ENCODE measurements at places on chromosomes 6 and 20.

DNA sequence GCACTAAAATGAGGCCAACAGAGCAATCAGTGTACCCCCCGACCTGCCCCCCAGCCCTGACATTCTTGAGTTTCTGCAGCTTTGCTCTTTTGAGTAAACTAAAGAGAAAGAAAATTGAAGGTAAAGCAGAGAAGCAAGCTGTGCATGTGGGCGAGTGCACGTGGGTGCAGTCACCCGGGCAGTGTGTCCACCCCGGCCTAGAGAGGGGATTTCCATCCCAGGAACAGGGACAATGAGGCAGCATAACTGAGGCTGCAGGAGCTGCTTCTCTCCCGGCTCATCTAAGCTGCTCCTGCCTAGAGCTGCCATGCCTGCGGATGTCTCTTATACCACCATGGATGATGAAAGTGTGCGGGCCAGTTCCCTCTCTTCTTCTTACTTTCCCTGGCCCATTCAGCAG, 16.8 kb downstream of the CASS4 start:
- no peak for DNase-seq

- peak; percentile 95 for DNase-seq
Measured at GRCh38 chr20:51639206-51639832, 96.8 kb upstream of the NFATC2 start.

GRCh38 chr20:49583669-49584417, 15.9 kb upstream of the PTGIS start:
- peak; percentile 62 for DNase-seq

DNA sequence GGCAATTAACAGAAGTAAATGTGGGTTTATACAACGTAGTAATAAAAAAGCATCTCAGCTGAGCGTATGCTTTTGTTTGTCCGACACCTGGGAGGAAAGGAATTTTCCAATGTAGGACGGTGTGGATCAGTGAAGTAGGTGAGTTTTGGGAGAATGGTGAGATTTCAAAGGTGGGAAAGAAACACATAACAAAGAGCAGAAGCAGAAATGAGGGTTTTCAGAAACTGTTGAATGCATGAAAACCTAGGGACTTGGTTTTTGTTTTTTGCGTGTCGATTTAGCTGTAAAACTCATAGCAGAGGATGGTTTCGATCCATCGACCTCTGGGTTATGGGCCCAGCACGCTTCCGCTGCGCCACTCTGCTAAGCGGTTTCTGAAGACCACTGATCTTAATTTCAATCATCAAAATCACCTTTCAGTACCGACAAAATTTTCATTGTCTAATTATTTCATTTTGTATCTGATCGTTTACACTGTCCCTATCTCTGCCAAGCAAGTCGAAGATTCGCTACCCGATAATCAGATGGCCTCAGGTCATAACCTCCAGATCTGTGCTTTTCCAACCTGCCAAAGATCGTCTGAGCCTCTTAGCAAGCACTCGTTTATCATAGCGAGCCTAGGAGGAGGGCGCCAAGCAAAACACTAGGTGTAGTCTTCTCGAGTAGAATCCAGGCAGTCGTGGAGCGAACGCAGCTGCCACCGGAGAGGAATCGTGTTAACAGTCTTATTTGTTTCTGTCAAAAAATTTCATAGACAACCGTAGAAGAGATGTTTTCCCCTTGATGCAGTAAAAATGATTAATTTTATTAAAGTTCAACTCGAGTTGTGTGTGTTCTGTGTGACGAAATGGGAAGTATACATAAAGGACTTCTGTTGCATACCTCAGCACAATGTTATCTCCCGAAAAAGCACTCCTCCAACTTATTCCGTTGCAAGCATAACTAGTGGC, 20.9 kb upstream of the POM121L2 start:
- no peak for DNase-seq

DNA sequence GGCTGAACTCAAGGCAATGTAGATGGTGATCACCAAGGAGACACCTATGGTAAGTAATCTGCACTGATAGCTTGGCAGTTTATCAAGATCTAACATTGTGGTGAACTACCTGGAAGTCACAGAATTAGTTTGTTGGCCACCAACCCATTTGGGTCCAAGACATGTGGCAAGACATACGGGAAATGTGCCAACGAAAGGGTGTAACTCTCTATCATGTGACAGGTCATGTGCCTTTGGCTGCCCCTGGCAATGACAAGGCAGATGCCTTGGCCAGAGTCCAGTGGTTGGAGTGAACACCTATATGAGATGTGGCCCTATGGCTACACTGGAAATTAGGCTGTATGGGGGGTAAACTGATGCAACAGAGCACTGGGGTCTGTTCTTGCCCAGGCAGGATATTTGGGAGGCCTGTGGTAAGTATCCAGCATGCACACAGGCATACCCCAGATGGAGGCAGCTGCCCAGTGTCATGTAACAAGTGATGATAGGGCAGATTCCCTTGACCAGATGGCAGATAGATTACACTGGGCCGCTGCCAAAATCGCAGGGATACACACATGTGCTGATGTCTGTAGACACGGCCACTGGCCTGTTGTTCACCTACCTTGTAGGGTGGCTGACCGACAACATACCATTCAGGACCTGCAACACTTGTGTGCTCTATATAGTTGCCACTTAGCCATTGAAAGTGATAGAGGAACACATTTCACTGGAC, 35.5 kb upstream of the HSF2 start:
- DNase-seq, result no peak

GRCh38 chr6:31888276-31889258, 8.9 kb downstream of the EHMT2 start:
- peak; percentile 25 for DNase-seq

DNA sequence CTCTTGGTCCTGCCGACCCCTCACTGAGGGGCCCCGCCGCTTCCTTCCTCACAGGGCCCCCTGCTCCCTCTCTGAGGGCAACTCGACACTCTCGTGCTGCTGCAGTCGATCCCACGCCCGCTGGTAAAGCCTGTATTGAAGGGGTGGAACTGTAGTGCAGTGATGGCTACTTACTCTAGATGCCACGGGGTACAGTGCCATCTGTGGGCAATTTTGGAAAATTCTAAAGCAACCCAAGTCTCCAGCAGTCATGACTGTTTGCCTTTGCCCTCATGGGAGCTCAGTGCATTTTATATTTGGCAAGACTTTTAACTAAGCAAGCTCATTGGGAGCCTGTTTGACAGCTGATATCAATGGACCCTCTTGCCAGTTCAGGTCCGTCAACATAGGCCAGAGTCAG, 6.5 kb upstream of the C6orf136 start:
- no peak for DNase-seq

DNA sequence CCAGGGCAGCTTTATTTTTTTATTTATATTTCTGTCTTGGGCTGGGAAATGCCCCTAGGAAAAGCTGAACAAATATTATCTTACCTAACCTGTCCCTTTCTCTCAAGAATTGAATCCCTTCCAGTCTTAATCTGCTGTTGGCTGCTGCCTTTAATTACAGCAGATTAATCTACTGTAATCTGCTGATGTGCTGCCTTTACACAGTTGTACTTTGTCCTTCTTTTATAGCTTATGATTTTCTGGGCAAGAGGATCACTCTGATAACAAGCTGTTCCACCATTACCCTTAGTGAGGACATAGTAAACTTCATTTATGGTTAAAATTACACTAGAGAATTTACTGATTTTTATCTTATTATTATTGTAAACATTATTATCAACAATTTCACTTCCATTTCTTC, 234.5 kb upstream of the MAN1A1 start:
- DNase-seq, result no peak

DNA sequence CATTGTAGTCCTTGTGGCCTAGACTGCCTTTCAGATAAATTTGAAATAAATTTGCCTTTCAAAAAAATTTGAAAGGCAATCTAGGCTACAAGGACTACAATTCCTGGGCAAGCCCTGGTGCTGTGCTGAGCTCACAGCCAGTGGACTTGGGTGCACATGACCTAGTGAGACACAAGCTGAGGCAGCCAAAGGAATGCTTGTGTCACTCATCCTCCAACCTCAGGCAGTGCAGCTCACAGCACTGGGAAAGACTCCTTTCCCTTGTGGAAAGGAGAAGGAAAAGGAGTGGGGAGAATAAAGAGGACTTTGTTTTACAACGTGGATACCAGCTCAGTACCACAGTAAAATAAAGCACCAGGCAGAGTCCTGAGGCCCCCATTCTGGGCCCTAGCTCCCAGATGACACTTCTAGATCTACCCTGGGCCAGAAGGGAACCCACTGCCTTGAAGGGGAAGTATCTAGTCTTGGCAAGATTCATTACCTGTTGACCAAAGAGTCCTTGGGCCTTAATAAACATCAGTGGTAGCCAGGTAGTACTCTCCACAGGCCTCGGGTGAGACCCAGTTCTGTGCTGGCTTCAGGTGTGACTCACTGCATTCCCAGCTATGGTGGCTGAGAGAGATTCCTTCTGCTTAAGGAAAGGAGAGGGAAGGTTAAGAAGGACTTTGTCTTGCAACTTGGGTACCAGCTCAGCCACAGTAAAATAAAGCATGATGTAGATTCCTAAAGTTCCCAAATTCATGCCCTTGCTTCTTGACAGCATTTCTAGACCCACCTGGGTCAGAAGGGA, 659.7 kb upstream of the FLRT3 start:
- DNase-seq, result no peak

DNA sequence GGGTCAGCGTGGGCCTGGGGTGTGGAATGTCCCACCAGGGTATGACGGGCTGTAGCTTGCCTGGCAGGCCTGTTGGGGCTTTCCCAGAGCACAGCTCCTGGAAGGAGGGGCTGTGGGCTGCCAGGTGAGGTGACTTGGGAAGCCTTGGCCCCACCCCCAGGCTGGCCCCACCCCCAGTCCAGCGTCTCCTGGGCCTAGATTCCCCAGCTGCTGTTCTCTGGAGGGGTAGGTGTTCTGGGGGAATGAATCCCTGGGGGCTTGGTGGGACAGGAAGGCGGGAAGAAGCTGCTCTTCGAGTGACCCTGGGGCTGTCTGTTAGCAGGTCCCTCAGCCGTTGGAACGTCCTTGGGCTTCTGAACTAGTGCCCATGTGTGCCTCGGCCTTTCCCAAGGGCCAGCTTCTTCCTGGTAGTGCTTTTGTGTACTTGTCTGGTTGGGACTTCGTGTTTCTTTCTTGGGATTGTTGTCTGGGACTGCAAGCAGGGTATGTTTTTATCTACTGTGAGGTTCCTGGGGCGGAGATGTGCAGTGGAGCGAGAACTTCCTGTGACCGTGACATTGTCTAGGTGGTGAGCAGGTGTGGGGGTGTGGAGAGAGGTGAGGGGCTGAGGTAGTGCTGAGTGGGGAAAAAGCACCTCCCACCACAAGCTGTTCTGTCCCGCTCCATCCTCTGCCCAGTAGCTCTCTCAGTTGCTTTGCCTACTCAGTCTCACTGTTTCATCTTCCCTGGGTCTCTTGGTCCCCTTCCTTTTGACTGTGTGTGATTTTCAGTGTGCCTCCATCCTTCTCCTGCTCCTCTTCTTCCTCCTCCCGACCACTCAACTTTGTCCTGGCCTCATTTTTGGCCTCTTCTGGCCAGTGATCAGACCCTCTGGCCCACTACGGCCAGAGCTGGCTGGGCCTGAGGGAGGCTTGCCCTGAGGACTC, 1.3 kb upstream of the DDR1 start:
- DNase-seq, result peak; percentile 81

GRCh38 chr6:146153040-146153758, 124.3 kb downstream of the GRM1 start:
- DNase-seq, result no peak

DNA sequence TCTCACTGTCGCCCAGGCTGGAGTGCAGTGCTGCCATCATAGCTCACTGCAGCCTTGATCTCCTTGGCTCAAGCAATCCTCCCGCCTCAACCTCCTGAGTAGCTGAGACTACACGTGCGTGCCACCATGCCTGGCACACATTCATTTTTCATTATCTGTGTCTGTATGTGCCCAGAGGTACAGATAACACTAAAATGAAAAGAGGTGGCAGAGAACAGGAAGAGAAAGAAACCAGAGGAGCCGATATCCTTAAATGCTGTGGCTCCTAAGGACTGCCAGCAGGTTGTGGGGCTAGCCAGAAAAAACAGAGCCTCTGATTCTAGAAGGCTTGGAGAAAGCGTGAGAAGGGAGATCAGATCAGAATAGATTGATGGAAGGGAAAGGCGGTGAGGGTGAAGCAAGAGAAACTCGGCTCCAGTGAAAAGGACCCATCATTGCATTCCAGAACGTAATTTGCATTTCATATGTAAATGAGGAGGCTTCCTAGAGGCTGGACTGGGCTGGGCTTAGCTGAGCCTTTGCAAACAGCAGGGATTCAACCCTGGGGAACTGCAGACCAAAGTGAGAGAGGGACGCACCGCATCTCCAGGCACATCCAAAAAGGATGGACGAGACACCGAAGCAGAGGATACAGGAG, 64.2 kb downstream of the GCNT2 start:
- no peak for DNase-seq

Data from HT-29 (cell line).